ENCODE measurements at places on chromosomes 2 and 18. TPM values are rescaled to one million over a fixed set of nuclear protein-coding genes. Genes with fewer than 3 reads are reported as not detected.

DNA sequence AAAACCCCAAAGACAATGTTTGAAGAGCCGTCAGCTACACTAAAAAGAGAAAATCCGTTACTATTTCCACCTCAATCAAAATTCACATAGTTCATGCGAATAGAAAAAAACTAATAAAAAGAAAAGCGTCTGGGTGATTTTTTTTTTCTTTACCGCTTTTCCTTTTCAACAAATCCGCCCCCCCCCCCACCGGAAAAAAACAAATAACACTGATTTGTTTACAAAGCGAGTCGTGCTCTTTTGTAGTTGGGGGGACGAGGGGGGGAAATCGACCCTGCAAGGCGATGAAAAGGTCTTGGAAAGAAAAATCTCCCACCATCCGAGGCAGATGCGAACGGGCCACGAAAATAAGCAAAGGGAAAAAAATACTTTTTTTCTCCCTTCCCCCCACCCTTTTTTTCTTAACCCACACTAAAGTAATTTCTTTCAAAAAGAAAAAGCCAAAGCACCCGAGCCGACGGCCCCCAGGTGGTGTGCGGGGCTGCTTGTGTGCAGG lies 638 bp downstream of the ZNF521 start:
- DNase-seq, result no peak

- DNase-seq, result no peak
Observed at GRCh38 chr18:42287047-42287446, 332.0 kb downstream of the PIK3C3 start.

Gene SCN7A
- total RNA-seq, result 3.3 TPM

GRCh38 chr2:28365158-28365557 lies 27.5 kb upstream of the FOSL2 start:
- no peak for DNase-seq

Gene CROCC2
- 0.36 TPM for total RNA-seq

GRCh38 chr2:50958504-50958903 lies 73.4 kb downstream of the NRXN1 start:
- no peak for DNase-seq

- no peak for DNase-seq
Observed at GRCh38 chr2:167826906-167827305, 420.5 kb downstream of the STK39 start.

DNA sequence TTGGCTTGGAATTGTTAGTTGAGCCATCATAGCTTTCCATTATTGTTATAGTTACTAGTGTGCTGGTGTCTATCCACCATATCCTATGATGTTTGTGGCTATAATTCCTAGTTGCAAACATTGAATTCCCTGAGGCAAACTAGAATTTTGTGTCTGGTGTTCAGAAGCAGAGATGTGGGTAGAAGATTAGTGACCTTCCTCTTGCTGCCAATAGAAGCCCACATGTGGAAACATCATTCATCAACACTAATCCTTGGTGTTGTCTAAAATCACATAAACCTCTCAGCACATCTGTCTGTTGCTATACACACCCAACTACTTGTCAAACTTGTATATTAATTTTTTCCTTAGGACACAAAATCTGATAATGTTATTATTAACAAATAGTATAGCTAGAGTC lies 374.1 kb downstream of the TGIF1 start:
- no peak for DNase-seq

DNA sequence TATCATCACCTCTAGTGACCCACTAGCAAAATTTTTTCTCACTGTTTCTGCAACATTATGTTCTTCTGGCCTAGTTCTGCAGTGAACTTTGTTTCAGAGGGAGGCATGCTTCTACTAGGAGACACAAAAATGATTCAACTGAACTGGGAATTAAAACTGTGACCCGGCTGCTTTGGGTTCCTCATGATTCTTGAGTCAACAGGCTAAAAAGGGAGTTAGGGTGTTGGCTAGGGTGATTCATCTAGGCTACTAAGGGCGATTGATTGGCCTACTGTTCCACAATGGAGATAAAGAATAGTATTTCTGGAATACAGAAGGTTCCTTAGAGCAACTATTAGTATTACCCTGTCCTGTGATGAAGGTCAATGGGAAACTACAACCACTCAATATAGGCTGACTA lies 179.5 kb downstream of the PPP1R1C start:
- DNase-seq, result no peak

DNA sequence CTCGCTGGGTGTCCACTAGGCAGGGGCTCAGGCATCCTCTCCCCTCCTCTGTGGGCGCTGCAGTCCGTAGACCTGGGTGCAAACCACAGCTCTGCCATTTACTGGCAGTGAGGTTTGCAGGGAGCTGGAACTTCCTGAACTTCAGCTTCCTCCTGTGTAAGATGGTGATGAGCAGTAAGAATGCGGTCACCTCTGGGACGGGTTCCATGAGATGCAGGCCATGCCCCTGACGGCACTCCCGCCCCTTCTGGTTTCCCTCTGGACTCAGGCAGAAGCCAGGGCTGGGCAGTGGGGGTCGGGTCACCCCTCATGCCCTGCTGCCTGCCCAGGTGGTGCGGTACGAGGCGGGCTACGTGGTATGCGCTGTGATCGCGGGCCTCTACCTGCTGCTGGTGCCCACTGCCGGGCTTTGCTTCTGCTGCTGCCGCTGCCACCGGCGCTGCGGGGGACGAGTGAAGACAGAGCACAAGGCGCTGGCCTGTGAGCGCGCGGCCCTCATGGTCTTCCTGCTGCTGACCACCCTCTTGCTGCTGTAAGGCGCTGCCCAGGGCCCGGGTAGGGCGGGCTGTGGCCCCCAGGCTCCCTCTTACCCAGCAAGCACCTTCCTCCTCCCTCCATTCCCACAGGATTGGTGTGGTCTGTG lies 1.5 kb downstream of the PROM2 start:
- no peak for DNase-seq

DNA sequence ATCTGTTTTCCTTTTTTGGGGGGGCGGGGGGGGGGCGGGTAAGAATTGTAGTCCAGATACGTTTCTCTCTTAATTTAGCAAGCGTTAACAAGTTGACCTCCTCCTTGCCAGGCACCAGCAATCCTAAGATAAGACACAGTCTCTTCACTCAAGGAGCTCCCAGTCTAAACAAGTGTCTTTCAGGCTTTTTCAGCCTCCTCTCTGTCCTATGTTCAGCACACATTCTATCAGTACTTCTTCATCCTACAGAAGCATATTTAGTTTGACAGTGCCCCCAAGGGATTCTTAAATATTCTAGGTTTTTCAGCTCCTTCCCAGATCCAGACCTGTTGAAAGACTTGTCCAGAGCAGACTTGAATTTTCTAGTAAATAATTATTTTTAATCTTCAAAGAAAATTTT lies 2.7 kb downstream of the PPP1CB start:
- no peak for DNase-seq

DNA sequence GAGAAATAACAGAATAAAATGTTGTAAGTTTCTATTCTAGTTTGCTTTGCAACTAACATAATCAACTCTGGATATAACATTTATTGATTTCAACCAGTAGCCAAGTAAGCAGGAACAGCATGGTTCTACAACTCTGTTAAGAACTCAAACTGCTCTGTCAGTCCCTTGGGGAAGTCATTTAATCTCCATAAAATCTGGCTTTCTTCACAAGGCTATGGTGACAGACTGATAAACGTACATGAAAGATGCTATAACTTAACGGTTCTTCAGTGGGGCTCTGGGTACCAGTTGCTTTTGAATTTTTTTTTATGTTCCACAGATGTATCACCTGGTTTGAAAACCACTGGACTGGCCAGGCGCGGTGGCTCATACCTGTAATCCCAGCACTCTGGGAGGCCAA lies 10.3 kb downstream of the PSME4 start:
- no peak for DNase-seq

Gene BOLL
- total RNA-seq, result 0.22 TPM

Gene COL4A4
- 0.44 TPM for total RNA-seq

Gene TAF4B
- 1.8 TPM for total RNA-seq

DNA sequence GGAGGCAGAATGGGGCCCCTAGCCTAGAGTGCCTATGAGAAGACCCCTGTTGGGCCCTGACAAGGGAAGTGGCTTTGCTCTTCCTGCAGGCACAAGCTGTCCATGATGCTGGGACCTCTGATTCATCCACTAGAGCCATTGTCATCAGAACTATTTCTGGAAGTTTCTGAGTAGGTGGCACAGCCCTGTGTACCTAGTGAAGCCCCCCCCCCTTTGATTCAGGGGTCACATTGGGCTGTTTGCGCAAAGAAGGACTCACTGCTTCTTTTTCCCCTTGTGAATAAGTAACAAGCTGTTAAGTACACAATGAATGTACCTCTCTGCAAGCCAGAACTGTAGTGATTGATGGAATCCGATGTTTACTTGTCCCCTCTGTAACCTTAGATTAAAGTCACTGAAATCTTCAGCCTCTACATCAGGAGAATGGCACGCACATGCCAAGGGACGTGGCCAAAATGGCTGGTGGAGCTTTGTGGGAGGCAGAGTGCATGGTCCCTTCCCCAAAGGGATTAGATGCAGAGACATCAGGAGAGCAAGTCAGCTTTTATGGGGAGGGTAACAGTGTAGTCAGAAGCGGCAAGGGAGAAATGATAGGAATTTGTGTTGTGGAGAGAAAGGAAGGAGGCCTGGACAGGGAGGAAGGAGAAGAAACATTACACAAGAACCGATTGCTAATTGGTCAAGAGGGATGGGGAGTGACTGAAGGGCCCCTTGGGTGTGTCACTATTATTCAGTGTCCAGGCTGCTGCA lies 267.6 kb upstream of the RAB12 start:
- no peak for DNase-seq

- no peak for DNase-seq
Observed at GRCh38 chr2:127640082-127641072, 5.6 kb upstream of the GPR17 start.

DNA sequence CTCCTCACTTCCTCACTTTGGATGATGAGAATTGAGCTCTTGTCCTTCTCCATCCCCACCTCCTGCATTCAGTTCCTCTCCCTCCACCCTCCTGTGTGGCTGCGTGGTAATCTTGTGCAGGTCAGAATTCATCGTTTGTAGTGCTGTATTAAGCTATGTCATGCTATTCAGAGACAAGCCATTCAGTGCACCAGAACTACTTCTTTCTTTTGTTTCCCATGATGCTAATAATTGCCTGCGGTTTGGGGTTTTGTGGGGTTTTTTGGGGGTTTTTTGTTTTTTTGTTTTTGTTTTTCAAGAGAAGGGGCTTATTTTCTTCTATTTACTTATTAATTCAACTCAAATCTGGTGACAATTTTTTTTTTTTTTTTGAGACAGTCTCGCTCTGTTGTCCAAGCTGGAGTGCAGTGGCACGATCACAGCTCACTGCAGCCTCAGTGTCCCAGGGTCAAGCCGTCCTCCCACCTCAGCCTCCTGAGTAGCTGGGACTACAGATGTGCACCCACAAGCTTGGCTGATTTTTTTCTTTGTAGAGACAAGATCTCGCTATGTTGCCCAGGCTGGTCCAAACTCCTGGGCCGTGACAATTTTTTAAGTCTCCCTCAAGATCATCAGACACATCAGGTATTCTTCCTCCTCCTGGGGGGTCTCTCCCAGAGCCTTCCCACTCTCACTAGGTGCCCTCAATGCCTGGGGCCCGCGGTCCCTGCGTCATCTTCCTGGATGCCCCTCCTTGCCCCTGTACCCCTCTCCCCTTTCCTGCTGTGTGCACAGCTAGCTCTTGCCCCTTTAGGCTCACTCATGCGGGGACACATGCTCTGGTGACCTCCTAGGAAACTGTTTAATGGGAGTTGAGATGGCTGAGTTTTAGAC lies 37.8 kb downstream of the MAL start:
- no peak for DNase-seq

Gene CPLX4
- total RNA-seq, result not detected

DNA sequence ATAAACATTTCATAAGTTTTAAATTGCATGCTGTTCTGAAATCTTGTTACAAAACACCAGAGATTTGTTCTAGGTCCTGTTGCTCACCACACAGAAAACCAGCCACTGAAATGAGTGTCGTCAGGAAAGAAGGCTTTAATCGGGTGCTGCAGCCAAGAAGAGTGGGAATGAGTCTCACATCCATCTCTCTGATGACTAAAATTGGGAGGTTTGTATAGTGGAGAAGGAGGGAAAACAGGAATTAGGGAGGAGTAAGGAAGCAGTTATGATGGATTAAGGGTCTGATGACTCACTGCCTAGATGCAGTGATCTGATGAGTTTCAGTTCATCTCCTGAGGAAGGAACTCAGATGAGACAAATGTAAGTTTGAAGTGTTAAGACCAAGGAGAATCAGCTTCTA lies 42.1 kb upstream of the GPR39 start:
- no peak for DNase-seq

- no peak for DNase-seq
Observed at GRCh38 chr2:74366036-74366435, 14.1 kb downstream of the DCTN1 start.

Gene REG3A
- total RNA-seq, result not detected

Gene SPC25
- 15.8 TPM for total RNA-seq

- no peak for DNase-seq
Observed at GRCh38 chr18:74525741-74526140, 8.6 kb upstream of the CNDP1 start.

GRCh38 chr2:15731889-15732271 lies 140.2 kb downstream of the DDX1 start:
- no peak for DNase-seq

DNA sequence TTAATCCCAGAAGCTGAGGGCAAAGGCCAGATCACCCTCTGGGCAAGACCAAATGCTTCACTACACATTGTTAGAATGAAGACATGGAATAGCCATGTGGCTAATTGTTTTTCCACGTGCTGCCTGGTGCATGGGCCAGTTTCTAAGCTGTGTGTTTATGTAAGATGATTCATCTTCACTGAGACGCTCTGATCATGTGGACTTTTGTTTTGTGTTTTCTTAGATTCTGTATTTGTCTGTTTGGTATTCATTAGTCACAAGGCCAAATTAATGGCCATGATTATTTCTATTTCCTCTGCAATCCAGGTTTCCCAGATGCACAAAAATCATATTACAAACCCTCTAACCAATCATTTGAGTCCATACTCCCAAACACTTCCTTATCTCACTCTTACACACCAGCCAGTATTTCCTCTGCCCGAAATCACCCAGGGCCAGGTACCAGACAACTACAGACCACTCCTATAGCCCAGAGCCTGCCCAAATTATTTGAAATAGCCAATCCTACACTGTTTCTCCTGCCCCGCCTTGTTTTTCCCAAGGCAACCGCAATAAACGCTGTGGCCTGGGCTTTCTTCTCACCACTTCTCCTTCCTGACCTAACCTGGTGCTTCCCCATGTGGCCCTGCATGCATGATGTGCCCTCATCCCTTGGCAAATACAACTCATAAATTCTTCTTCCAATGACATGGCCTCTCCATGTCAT lies 94.2 kb upstream of the SP3 start:
- no peak for DNase-seq

DNA sequence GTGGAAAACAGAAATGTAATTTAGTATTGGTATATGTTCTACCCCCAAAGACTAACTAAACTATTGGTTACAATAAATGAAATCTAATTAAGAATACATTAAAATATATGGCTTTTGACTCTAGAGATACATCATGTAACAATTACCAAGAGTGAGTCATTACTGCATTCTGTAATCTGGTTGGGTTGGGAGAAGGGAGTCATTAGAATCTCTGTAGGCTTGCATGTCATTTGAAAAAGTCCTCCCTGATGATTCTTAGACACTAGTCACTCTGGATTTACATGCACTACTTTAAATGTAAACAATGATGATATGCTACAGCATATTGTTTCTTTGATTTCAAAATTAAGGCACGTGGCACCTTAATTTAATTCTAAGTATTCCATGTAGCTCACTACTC lies 293.4 kb upstream of the CHST9 start:
- DNase-seq, result no peak

Measured in progenitor cell of endocrine pancreas (in vitro differentiated cells).